ENCODE measurements at places on chromosomes 11 and 22. TPM values are rescaled to one million over a fixed set of nuclear protein-coding genes. Genes with fewer than 3 reads are reported as not detected.

DNA sequence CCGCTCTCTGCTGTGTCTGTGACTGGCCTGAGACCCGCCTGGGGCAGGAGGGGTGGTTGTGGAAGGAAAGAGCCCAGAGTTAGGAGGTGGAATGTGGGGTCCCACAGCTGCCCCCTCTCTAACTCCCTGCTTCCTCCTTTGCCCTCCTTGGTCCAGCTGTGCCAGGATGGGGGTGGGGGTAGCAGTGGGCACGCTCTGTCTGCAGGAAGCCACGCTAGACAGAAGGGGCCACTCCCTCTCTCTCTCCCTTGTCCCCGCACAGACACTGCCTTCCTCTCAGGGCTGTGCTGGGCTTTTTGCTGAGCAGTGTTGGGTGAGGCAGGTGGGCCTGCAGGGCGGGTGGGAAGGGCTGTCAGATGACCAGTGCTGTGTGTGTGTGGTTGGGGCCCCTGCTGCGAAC, 2.0 kb upstream of the SOX10 start:
- H3K4me3 ChIP-seq, result no peak overlapping the region
- H3K27ac ChIP-seq, result no peak overlapping the region
- no peaks in the 10 kb centered on the region for H3K27me3 ChIP-seq
- no peaks in the 10 kb centered on the region for H3K36me3 ChIP-seq
- no peak for DNase-seq
- H3K4me1 ChIP-seq, result no peaks in the 10 kb centered on the region

GRCh38 chr11:93028960-93029522, 59.6 kb downstream of the MTNR1B start:
- H3K4me3 ChIP-seq, result no peak overlapping the region
- H3K4me1 ChIP-seq, result no peaks in the 10 kb centered on the region
- H3K27me3 ChIP-seq, result no peaks in the 10 kb centered on the region
- DNase-seq, result no peak
- no peaks in the 10 kb centered on the region for H3K36me3 ChIP-seq

- no peaks in the 10 kb centered on the region for H3K36me3 ChIP-seq
- DNase-seq, result no peak
- H3K4me3 ChIP-seq, result no peak overlapping the region
- no peaks in the 10 kb centered on the region for H3K4me1 ChIP-seq
- peaks cover 16% of the 10 kb centered on the region for H3K27me3 ChIP-seq
Measured at GRCh38 chr22:27105142-27106025, 448.0 kb downstream of the MIAT start.

GRCh38 chr22:30251711-30252110, 5.2 kb upstream of the LIF start:
- no peaks in the 10 kb centered on the region for H3K27me3 ChIP-seq
- no peaks in the 10 kb centered on the region for H3K36me3 ChIP-seq
- H3K4me3 ChIP-seq, result no peak overlapping the region
- no peak for DNase-seq

TEF gene
- 3.4 TPM for total RNA-seq
